Right ventricle myocardium superior (tissue), 1 donor: ENCODE measurements at places on chromosomes 13 and 19. TPM values are rescaled to one million over a fixed set of nuclear protein-coding genes. Genes with fewer than 3 reads are reported as not detected.

The ZNF69 gene
- 4.7 TPM for total RNA-seq

The PCDH20 gene
- 0.83 TPM for total RNA-seq

DNA sequence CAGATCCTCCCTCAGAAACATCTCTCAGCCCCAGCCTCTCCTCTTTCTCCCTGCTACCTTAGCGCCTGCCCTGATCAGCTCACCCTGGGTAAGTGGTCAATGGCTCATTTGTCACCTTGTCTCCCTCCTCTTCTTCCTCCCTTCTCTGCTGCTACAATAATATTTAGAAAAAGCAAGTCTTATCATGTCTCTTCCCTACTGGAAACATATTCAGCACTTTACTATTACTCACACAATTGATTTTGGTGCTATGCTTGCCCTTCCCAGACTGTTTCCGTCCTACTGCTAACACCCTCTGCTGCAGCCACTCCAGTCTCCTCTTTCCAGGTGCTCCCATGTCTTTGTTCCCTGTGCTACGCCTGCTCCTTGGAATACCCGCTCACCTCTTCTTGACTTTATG, 35.8 kb downstream of the ESD start:
- no peak for DNase-seq

- peak; percentile 89 for DNase-seq
Observed at GRCh38 chr19:12983542-12984142, 11.6 kb upstream of the NFIX start.

- DNase-seq, result no peak
Observed at GRCh38 chr13:27168906-27169657, 2.5 kb downstream of the USP12 start.

GRCh38 chr19:30722186-30722585, 350.0 kb downstream of the ZNF536 start:
- DNase-seq, result no peak

- peak; percentile 1 for DNase-seq
Observed at GRCh38 chr19:45995715-45996385, 583 bp downstream of the CCDC61 start.

- no peak for DNase-seq
Observed at GRCh38 chr19:19113040-19113626, 25.1 kb downstream of the TMEM161A start.

DNA sequence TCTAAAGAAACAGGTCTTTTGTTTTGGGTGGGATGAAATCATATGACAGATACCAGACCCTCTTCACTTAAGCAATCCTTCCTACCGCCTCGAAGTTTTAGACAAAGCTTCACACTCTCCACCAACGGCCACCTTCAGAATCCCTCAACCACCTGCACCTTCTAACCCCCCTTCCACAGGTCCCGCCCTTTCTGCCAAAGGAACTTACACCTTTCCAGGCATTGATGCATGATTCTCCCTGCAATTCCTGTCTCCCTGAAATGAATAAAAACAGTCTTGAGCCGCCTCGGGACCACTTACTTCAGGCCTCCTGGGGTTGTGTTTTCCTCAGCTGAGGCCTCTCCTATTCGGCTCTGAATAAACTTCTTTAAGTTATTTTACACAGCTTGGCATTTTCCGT, 859 bp downstream of the ZNF433 start:
- no peak for DNase-seq
